ENCODE measurements at places on chromosomes 13 and 19. TPM values are rescaled to one million over a fixed set of nuclear protein-coding genes. Genes with fewer than 3 reads are reported as not detected.

Gene TIMM13
- total RNA-seq = 38.1 TPM

Gene CLEC17A
- total RNA-seq = not detected

Gene APOC4
- not detected for total RNA-seq

Gene DIAPH3
- total RNA-seq = 22.7 TPM

Gene WTIP
- total RNA-seq = 12.9 TPM

Gene HIPK4
- total RNA-seq = under 0.01 TPM

Gene PGLYRP2
- not detected for total RNA-seq

Gene IFNL1
- total RNA-seq = not detected

Gene APC2
- 0.37 TPM for total RNA-seq

Gene ACP5
- total RNA-seq = 0.37 TPM

Gene CGB3
- total RNA-seq = not detected

Gene ZNF610
- total RNA-seq = 0.78 TPM
